ENCODE measurements at places on chromosomes 6 and 20. TPM values are rescaled to one million over a fixed set of nuclear protein-coding genes. Genes with fewer than 3 reads are reported as not detected.

DACT2 gene
- total RNA-seq, result not detected

LGSN gene
- not detected for total RNA-seq

SKIC2 gene
- 24.9 TPM for total RNA-seq

LAMP5 gene
- total RNA-seq, result 7.8 TPM

SLC22A7 gene
- total RNA-seq, result not detected

GJA1 gene
- total RNA-seq, result 1,689 TPM

ECT2L gene
- total RNA-seq, result not detected

RIMS1 gene
- total RNA-seq, result 29.5 TPM

SGK2 gene
- 0.43 TPM for total RNA-seq

AIG1 gene
- total RNA-seq, result 18.0 TPM

SAMD5 gene
- 0.43 TPM for total RNA-seq

NELFE gene
- total RNA-seq, result 68.1 TPM

ZBP1 gene
- total RNA-seq, result not detected

GPR6 gene
- not detected for total RNA-seq

HAO1 gene
- total RNA-seq, result not detected

POU5F1 gene
- total RNA-seq, result not detected

ADGB gene
- not detected for total RNA-seq

NTSR1 gene
- not detected for total RNA-seq

HMGCLL1 gene
- not detected for total RNA-seq

ZSCAN9 gene
- total RNA-seq, result 8.5 TPM

TRIM10 gene
- not detected for total RNA-seq

SLC26A8 gene
- total RNA-seq, result not detected

HSP90AB1 gene
- total RNA-seq, result 322 TPM

SGK1 gene
- total RNA-seq, result 422 TPM

MLN gene
- total RNA-seq, result not detected

WTAP gene
- 92.8 TPM for total RNA-seq

ENPP3 gene
- 0.34 TPM for total RNA-seq

OVOL2 gene
- total RNA-seq, result not detected

DSE gene
- total RNA-seq, result 14.3 TPM

VAPB gene
- total RNA-seq, result 12.2 TPM

REM1 gene
- total RNA-seq, result 0.11 TPM

POM121L2 gene
- total RNA-seq, result not detected

CYP39A1 gene
- total RNA-seq, result 0.22 TPM

PRND gene
- total RNA-seq, result 0.34 TPM

RAET1L gene
- total RNA-seq, result not detected

KIF6 gene
- 0.22 TPM for total RNA-seq

C20orf144 gene
- total RNA-seq, result under 0.01 TPM

CHD6 gene
- total RNA-seq, result 27.9 TPM

TRERF1 gene
- total RNA-seq, result under 0.01 TPM

EPPIN gene
- not detected for total RNA-seq

MYO6 gene
- 26.5 TPM for total RNA-seq

SSTR4 gene
- total RNA-seq, result not detected

RIMS4 gene
- total RNA-seq, result not detected

PARD6B gene
- total RNA-seq, result 0.26 TPM

SYCP2 gene
- total RNA-seq, result 3.1 TPM

RBBP8NL gene
- not detected for total RNA-seq

MROH8 gene
- 1.4 TPM for total RNA-seq

SIGLEC1 gene
- not detected for total RNA-seq

C4A gene
- 1.0 TPM for total RNA-seq

CRISP3 gene
- not detected for total RNA-seq

GABRR1 gene
- total RNA-seq, result not detected

CYP24A1 gene
- not detected for total RNA-seq

EZR gene
- 66.1 TPM for total RNA-seq

UFL1 gene
- 27.2 TPM for total RNA-seq

DEFB124 gene
- not detected for total RNA-seq

All from dermis lymphatic vessel endothelial cell (primary cell).